ENCODE measurements at places on chromosomes 11 and 22.

- no peak for DNase-seq
These were observed 1.4 kb upstream of the EMSY start for GRCh38 chr11:76443268-76443980.

- no peak for DNase-seq
These were observed 30.4 kb upstream of the SYT7 start for GRCh38 chr11:61611309-61611708.

DNA sequence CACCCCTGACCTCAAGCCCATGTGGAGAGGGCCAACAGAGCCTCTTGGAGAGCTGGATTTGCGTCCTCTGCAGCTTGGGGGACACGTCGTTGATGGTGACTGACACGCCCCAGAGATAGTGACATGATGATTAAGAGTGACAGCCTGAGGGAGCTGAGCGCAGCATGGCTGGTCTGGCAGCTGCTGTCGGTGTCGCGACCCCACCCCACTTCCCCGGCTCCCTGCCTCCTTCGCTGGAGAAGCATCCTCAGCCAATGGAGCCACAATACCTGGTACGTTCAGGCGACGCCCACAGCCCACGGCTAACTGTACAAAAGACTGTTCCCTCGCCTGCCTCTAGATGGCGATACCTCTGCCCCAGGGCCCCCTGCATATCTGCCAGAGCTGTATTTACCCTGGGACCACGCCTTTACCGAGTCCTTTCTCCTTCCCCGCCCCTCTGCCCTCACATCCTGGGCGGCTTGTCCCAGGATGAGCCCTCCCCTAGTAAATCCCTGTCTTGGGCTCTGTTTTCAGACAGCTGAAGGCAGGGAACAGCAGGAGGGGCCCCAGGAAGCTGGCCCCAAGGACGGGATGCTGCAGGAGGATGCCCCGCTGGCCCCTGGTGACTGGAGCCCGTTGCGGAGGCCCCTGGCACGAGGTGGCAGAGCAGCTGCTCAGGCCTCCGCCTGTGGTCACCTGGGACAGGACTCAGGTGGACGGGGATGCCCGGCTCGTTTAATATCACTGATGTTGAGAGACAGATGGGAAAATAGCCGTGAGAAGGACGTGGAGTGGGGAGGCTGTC, 90.6 kb downstream of the RPS6KA4 start:
- peak; percentile 76 for DNase-seq

DNA sequence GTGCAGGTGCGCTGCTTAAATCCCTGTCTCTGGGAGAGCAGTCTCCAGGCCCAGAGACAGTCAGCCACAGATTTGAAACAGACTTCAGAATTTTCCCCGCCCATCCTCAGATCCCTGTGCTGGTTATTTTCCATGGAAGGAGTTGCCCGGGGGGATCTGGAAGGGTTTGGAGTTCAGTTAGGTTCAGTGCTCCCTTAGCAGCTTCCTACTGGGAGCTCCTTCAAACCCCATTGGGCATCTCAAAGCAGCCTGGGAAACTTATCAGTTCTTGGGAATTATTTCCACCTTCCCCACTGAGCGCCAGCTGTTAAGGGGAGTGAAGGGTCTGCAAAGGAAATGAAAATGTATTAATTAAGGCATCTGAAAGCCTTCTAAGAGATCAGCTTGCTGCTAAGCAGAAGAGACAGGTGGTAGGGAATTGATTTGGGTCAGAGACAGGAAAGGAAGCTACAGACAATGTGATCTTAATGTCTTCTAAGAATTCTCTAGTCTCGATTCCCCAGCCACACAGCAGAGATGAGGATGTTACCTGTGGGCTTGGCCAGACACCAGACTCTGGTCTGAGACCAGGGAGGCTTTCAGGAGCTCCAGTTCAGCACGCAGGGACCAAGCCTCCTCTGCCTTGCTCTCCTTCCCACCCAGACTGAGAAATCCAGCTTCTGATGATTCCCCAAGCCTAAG, 106.2 kb upstream of the TBCEL start:
- DNase-seq, result no peak

- DNase-seq, result no peak
These were observed 28.4 kb upstream of the FADD start for GRCh38 chr11:70174547-70175235.

DNA sequence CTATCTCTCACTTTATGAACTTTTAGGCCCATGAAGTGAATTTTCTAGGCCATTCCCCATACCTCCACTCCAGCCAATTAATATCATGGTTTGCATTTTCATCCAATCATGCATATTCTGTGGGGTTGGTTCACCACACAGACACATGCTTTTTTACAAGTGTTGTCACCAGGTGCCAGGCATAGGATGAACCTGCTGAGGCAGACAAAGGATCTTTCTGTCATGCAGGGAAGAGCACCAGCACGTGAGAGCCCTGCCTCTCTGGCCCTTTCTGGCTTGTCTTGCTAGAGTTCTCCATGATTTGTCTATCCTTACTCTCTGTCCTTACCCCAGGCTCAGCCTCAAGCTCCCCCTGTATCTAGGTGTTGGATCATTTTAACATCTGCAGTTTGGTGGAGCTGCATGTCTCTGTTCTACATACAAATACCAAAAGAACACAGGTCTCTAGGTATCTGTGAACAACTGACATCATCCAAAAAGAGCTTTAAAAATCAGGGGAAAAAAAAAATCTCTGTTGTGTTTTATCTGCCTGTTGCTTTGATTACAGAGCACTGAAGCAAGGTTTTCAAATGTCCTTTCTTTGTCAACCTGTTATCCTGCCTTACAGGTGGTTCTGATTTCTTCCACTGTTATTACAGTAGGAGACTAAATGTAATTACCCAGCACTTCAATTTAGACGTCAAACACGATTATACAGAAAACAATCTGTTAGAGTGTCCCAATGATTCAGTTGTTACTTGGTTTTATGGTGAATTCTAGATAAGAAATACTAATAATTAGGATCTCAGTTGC, 58.4 kb upstream of the GRAMD1B start:
- no peak for DNase-seq

DNA sequence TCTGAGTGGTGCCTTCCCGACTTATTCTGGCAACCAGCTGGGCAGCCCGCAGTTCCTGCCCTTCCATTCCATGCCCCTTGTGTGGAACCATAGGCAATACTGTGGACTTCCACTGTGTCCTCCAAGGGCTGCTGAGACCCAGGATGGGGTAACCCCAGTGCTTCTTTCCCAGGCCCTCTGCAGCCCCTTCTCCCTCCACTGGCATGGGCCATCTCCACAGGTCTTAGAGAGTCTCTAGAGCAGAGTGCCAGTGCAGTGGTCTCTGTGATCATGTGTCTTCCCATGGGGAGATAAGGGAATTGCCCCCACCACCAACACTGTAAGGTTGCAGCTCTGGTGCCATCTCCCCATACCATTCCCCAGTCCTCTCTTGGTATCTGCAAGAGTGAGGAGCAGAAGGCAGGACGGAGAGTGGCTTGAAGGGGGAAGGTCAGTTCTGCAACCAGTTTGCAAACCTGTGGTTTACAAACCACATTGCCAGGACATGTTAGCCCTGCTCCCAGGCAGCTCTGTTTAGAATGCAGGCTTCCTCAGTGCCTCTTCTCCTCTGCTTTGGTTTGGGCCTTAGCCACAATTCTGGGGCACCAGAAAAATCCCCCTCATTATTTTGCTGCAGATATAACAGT, 20.9 kb upstream of the DRD2 start:
- no peak for DNase-seq

DNA sequence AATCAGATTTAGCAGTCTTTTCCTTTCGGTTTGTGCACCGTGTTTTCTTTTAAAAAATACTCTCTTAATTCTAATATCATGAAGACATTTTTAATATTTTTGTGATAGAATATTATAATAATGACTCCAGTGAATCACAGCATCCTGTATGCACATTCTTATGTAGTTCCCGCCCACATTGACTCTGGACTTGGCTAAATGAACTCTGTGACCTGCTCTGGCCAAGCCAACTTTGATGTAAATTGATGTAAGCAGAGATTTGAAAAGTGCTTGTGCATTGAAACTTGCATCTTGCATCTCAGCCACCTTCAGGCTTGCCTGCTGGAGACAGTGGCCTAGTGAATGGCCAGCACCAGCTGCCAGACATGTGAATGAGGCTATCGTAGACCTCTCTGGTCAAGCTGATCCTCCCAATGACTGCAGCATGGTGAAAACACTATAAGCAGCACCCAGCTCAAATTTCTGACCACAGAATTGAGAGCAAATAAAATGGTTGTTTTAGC, 29.2 kb upstream of the PGM2L1 start:
- no peak for DNase-seq

DNA sequence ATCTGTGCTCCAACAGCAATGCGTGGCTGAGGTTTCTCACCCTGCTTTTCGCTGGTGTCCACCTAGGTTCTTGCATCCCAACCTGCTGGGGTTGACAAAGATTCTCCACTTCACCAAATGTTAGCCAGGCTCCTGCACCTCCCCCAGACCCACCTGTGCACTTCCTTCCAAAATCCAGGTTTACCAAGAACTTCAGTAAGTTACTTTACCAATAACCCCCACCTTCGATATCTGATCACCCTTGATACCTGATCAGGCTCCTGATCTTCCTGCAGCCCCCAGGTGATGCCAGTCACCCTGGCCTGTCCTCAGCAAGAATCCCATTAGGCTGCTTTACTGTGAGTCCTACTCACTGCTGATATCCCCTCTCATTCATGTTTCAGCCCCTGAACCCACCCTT, 1203.4 kb downstream of the TBC1D22A start:
- DNase-seq, result no peak

GRCh38 chr11:8005556-8005955, 18.4 kb downstream of the EIF3F start:
- DNase-seq, result no peak

GRCh38 chr11:17366495-17366894, 14.9 kb downstream of the NCR3LG1 start:
- no peak for DNase-seq

GRCh38 chr22:30402028-30402765, 5.4 kb downstream of the SEC14L2 start:
- no peak for DNase-seq

- no peak for DNase-seq
These were observed 229.4 kb upstream of the UBASH3B start for GRCh38 chr11:122426073-122426472.

DNA sequence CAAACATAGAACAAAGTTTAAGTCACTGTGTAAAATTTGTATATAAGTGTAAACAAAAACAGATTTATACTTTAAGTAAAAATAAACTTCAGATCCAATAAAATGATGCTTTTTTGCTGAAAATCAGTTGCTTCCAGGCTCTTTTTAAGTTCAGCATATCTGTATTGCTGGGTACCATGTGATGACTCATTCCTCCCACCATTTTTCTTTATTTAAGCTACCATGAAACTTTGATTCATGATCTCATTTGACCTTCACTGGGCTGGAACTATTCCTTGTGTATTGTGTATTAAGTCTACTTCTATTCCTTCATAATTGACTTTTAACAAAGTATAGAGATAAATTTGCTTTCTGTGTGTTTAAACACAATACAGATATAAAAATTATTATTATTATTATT, 46.3 kb upstream of the RRM1 start:
- DNase-seq, result no peak

GRCh38 chr11:45904309-45904915, 2.7 kb downstream of the FREY1 start:
- DNase-seq, result no peak

- DNase-seq, result no peak
These were observed 41.6 kb upstream of the ISX start for GRCh38 chr22:35024364-35024692.

GRCh38 chr11:82701847-82702520, 31.7 kb downstream of the FAM181B start:
- peak; percentile 14 for DNase-seq

- DNase-seq, result no peak
These were observed 55.4 kb upstream of the LINC01488 start for GRCh38 chr11:69425895-69426544.

GRCh38 chr11:2271077-2271326, 614 bp upstream of the ASCL2 start:
- peak; percentile 66 for DNase-seq

GRCh38 chr22:37638391-37639069, 939 bp upstream of the SH3BP1 start:
- DNase-seq, result peak; percentile 46

- DNase-seq, result no peak
These were observed 55.5 kb downstream of the ABTB2 start for GRCh38 chr11:34302046-34302921.

DNA sequence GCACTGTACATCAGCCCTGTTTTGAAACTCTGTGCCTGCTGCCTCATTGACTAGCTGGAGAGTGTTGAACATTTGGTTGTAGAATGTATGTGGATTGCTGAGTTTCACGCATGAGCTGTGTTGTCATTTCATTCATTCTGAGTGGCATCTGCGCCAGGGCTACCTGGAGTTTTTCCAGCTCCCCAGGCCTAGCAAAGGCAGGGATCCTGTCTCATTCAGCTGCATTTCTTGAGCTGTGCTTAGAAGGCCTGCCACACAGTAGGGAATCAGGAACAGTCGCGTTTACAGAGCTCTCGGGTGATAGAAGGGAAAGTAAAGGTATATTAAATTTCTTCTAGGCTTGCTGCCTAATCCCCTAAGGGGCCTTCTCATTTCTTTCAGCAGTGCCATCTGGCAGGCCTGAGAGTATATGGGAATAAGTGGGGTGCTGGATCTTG, 44.3 kb downstream of the PTPRJ start:
- DNase-seq, result no peak

- DNase-seq, result peak; percentile 59
These were observed at the start of gene MMP11 for GRCh38 chr22:23772649-23773473. Gene MMP11 (plus strand): TSS chr22:23772849. CDS start chr22:23772871, 22 bp downstream.

GRCh38 chr11:47905358-47906059, 57.4 kb upstream of the NUP160 start:
- DNase-seq, result no peak

DNA sequence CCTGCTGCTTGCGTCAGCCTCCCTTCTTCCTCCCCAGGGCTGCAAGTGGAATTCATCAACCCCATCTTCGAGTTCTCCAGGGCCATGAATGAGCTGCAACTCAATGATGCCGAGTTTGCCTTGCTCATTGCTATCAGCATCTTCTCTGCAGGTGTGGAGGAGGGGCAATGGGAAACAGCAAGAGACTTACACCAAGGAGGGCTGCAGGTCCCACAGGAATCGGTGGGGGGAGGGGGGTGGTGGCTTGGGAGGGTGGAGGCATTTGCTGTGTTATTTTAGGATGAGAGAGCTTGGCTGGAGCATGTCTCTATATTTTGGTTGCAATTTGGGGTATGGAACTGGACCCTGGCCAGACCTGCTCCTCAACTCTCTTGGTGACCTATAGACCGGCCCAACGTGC, 2.1 kb upstream of the MADD start:
- DNase-seq, result no peak

GRCh38 chr11:70399681-70400112, 1.4 kb downstream of the CTTN start:
- no peak for DNase-seq

DNA sequence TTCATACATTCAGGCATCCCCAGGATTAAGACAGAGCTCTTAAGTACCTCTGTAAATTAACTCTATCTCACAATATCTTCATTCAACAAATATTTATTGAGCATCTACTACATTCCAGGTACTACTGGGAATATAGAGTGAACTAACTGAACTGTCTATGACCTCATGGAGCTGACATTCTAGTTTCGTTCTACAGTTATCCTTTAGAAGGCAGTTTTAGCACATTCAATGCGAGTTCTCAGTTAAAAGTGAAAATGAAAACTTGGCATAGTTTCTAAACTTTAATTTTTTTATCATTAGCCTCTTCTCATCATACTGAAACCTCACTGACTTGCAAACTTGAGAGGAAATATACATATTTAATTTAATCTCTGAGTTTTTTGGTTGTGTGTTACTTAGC, 10.7 kb upstream of the MS4A6E start:
- no peak for DNase-seq

Data from CD4-positive, alpha-beta T cell treated with Interleukin-12 subunit alpha and Interleukin-12 subunit beta, for 1 hour (primary cell).